ENCODE measurements at places on chromosomes 7 and 10. TPM values are rescaled to one million over a fixed set of nuclear protein-coding genes. Genes with fewer than 3 reads are reported as not detected.
A peak's percentile ranks its signal among the peaks of the same experiment; 100 is the strongest.

GRCh38 chr10:16585103-16585502 lies 63.4 kb upstream of the C1QL3 start:
- H3K27ac ChIP-seq, result no peak overlapping the region
- no peaks in the 10 kb centered on the region for H3K36me3 ChIP-seq

DNA sequence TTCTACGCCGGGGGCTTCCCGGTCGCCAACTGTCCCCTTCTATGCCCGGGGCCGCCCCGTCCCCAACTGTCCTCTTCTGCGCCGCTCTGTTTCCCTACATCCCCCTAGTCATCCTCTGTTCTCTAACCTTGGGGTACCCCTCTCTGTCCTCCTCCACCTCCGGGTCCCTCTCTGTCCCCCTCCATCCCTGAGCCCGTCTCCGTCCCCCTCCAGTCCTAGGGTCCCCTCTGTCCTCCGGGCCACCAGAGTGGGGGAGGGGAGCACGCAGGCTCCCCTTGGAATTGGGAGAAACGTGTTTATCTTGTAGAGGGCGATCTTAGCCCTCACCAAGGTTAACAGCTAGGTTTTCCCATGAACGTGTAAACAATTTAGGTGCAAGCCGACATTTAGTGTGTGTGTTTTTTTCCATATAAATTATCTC lies 852 bp upstream of the KLF6 start:
- peaks cover 12% of the 10 kb centered on the region for H3K36me3 ChIP-seq
- peak overlapping the region; percentile 47 for H3K4me3 ChIP-seq
- peaks cover 10% of the 10 kb centered on the region for H3K4me1 ChIP-seq

- H3K36me3 ChIP-seq, result no peaks in the 10 kb centered on the region
- DNase-seq, result no peak
- no peak overlapping the region for H3K4me3 ChIP-seq
- H3K27ac ChIP-seq, result no peak overlapping the region
- H3K27me3 ChIP-seq, result no peaks in the 10 kb centered on the region
Observed at GRCh38 chr7:44224974-44225565, 24.3 kb downstream of the YKT6 start.

- peak; percentile 53 for DNase-seq
- peak within 1 kb of the TSS; percentile 57 for H3K4me3 ChIP-seq
- no peaks in the 10 kb centered on the region for H3K27me3 ChIP-seq
- peaks cover 13% of the 10 kb centered on the region for H3K36me3 ChIP-seq
- H3K27ac ChIP-seq, result peak within 1 kb of the TSS; percentile 64
- H3K4me1 ChIP-seq, result peaks cover 28% of the 10 kb centered on the region
Observed at GRCh38 chr10:103451831-103452505, at the start of gene CALHM2. CALHM2 (minus strand) TSS chr10:103452370; CDS start chr10:103449941, 2,429 bp downstream.

- peak overlapping the region; percentile 15 for H3K27ac ChIP-seq
- H3K4me3 ChIP-seq, result no peak overlapping the region
- H3K4me1 ChIP-seq, result peaks cover 48% of the 10 kb centered on the region
- H3K27me3 ChIP-seq, result no peaks in the 10 kb centered on the region
- peak; percentile 27 for DNase-seq
- H3K36me3 ChIP-seq, result no peaks in the 10 kb centered on the region
Observed at GRCh38 chr10:24463611-24464426, 254.9 kb downstream of the KIAA1217 start.

DNA sequence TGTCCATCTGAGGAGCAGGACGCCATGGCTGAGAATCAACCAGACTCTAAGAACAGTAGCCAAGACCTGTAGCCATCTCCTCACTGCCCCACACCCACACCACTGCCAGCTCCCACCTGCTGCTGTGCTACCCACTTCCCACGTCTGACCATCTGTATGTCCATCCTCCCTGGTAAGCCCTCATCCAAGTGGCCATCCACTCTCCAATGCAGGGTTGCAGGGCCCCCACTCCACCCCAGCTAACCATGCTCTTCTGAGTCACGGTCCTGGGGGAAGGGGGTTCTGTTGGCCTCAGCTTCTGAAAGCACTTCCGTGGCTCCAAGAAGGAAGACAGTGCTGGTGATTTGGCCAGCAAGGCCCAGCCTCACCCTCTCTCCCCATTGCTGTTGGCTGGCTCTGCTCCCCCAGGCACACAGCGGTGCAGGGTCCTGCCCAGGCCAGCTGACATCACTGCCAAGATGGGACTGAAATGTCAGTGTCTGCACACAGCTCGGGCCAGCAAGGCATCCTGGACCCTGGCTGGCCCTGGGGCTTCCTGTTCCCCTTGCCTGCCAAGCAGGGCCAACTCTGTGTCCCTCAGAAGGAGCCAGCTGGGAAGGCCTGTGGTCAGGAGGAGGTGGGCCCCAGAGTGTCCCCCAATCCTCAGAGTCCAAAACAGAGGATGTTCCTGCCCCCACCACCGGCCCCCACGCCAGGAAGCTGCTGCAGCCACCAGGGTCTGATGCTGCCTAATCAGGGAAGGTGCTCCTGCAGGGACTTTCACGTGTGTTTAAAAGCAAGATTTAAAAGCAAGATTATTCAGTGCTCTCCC lies 17.5 kb downstream of the RASGEF1A start:
- H3K4me1 ChIP-seq, result no peaks in the 10 kb centered on the region
- no peak overlapping the region for H3K4me3 ChIP-seq
- DNase-seq, result no peak
- H3K27ac ChIP-seq, result no peak overlapping the region

DNA sequence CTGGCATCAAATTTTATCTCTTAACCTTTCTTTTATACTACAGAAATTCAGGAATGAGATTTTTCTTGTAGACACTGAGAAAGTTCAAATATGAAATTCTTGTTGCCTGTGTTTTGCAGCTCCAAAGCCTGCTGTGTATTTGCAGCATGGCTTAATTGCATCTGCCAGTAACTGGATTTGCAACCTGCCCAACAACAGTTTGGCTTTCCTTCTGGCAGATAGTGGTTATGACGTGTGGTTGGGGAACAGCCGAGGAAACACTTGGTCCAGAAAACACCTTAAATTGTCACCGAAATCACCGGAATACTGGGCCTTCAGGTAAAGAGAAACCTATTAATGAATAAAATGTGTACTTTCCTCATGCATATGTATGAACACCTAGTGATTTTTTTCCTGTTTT lies 24.8 kb downstream of the LIPK start:
- H3K4me1 ChIP-seq, result peaks cover 5% of the 10 kb centered on the region
- no peaks in the 10 kb centered on the region for H3K36me3 ChIP-seq
- no peak overlapping the region for H3K4me3 ChIP-seq
- no peak for DNase-seq
- H3K27me3 ChIP-seq, result no peaks in the 10 kb centered on the region

GRCh38 chr7:80014511-80014910 lies 120.1 kb upstream of the GNAI1 start:
- DNase-seq, result no peak
- no peaks in the 10 kb centered on the region for H3K27me3 ChIP-seq
- no peaks in the 10 kb centered on the region for H3K4me1 ChIP-seq
- H3K27ac ChIP-seq, result no peak overlapping the region
- H3K36me3 ChIP-seq, result no peaks in the 10 kb centered on the region

- H3K27ac ChIP-seq, result peak overlapping the region; percentile 76
- peaks cover 12% of the 10 kb centered on the region for H3K4me1 ChIP-seq
- no peaks in the 10 kb centered on the region for H3K36me3 ChIP-seq
- H3K4me3 ChIP-seq, result no peak overlapping the region
Observed at GRCh38 chr10:114662646-114663217, 4.7 kb upstream of the ABLIM1 start.

- H3K36me3 ChIP-seq, result no peaks in the 10 kb centered on the region
- no peaks in the 10 kb centered on the region for H3K27me3 ChIP-seq
- H3K27ac ChIP-seq, result peak overlapping the region; percentile 95
- DNase-seq, result peak; percentile 52
Observed at GRCh38 chr7:32890010-32890792, 1.4 kb downstream of the KBTBD2 start.

DNA sequence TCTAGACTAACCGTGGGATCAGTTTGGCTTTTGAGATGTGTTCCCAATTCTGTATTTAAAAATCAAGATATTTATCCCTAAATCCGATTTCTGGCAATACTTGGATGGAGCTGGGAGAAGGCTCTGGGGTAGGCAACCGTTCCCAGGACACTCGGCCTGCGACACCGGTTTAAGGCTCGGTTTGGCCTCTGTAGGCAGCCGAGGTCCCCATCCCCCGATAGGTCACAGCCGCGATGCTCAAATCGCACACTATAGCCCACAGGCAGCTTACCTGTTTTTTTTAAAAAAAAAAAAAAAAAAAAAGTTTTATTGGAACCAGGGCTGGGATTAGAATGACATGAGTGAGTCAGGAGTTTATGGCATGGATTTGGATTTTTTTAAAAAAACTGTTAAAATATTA lies 729 bp upstream of the TAF3 start:
- peak overlapping the region; percentile 94 for H3K4me3 ChIP-seq
- no peak for DNase-seq
- H3K27me3 ChIP-seq, result no peaks in the 10 kb centered on the region
- no peaks in the 10 kb centered on the region for H3K36me3 ChIP-seq

- H3K4me3 ChIP-seq, result no peak overlapping the region
- no peak overlapping the region for H3K27ac ChIP-seq
- peaks cover 7% of the 10 kb centered on the region for H3K4me1 ChIP-seq
- DNase-seq, result no peak
- no peaks in the 10 kb centered on the region for H3K27me3 ChIP-seq
- H3K36me3 ChIP-seq, result no peaks in the 10 kb centered on the region
Observed at GRCh38 chr10:118812393-118812740, 57.6 kb upstream of the CACUL1 start.

GRCh38 chr10:125448596-125448995 lies 234.4 kb downstream of the TEX36 start:
- no peaks in the 10 kb centered on the region for H3K36me3 ChIP-seq
- peak; percentile 15 for DNase-seq
- no peak overlapping the region for H3K4me3 ChIP-seq
- H3K27ac ChIP-seq, result no peak overlapping the region
- no peaks in the 10 kb centered on the region for H3K27me3 ChIP-seq

- peaks cover 3% of the 10 kb centered on the region for H3K4me1 ChIP-seq
- no peak overlapping the region for H3K27ac ChIP-seq
- no peak overlapping the region for H3K4me3 ChIP-seq
- no peaks in the 10 kb centered on the region for H3K27me3 ChIP-seq
- DNase-seq, result no peak
- no peaks in the 10 kb centered on the region for H3K36me3 ChIP-seq
Observed at GRCh38 chr7:108419961-108420908, 36.0 kb downstream of the NRCAM start.

GRCh38 chr7:463362-463781 lies 56.3 kb downstream of the PDGFA start:
- H3K36me3 ChIP-seq, result no peaks in the 10 kb centered on the region
- no peaks in the 10 kb centered on the region for H3K27me3 ChIP-seq
- H3K4me1 ChIP-seq, result peaks cover 5% of the 10 kb centered on the region
- no peak overlapping the region for H3K4me3 ChIP-seq
- DNase-seq, result no peak
- no peak overlapping the region for H3K27ac ChIP-seq

DNA sequence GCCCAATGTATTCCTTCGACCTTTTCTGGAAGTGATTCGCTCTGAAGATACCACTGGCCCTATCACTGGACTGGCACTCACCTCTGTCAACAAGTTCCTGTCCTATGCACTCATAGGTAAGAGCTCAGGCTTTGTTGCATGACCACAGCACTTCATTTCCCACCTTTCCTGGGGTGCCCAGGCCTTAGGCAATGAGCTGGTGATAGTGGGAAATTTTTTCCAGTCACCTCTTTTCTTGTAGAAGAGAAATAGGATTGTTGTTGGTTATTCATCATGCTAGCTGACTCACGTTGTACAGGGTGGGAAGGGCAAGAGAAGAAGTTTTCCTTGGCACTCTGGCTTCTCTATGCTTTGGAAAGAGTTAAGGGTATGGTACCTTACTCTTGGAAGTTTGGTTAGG lies 51.4 kb upstream of the NFKB2 start:
- H3K36me3 ChIP-seq, result no peaks in the 10 kb centered on the region
- no peaks in the 10 kb centered on the region for H3K27me3 ChIP-seq
- no peak overlapping the region for H3K27ac ChIP-seq
- no peaks in the 10 kb centered on the region for H3K4me1 ChIP-seq

GRCh38 chr7:44286182-44286617 lies 39.2 kb downstream of the CAMK2B start:
- H3K4me1 ChIP-seq, result no peaks in the 10 kb centered on the region
- H3K27ac ChIP-seq, result no peak overlapping the region
- DNase-seq, result peak; percentile 1
- no peaks in the 10 kb centered on the region for H3K27me3 ChIP-seq
- H3K36me3 ChIP-seq, result no peaks in the 10 kb centered on the region

DNA sequence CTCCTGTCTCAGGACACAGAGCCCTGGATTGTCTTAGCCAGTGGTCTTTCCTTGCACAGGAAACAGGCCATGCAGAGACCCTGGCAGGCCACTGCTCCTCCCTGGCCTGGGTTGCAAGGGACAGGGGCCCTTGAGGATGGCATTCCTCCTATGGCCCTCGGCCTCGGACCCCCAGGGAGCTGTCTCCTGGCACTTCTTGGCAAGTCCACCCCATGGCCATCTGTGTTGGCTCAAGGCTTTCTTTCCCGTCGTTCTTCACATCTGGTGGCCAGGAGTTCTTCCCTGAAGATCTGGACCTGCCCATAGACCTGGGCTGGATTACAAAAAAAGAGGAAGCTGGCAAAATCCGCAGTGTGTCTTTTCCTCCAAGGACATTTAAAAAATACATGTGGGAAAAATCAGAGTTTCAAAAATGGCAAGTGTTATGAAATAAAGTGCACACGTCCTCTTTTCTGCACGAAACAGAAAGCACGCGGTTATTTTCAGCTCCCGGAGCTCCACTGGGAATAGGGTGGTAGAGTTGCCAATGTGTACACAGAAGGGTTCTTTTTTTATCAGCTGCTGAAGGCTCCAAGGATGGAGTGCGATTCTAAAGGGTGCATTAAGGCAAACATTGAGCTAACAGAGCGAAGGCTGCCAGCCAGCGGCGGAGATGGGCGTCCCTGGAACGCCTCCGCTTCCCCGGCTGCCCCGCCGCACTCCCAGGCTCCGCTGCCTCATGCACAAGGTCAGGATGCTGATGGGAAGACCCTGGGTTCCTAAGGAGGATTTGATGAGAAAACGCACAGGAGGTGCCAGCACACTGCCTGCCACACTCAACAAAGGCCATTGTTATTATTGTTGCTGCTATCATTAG lies 62.8 kb upstream of the FAM20C start:
- no peaks in the 10 kb centered on the region for H3K27me3 ChIP-seq
- H3K4me1 ChIP-seq, result peaks cover 8% of the 10 kb centered on the region
- no peak overlapping the region for H3K27ac ChIP-seq
- peak; percentile 33 for DNase-seq
- H3K4me3 ChIP-seq, result no peak overlapping the region

DNA sequence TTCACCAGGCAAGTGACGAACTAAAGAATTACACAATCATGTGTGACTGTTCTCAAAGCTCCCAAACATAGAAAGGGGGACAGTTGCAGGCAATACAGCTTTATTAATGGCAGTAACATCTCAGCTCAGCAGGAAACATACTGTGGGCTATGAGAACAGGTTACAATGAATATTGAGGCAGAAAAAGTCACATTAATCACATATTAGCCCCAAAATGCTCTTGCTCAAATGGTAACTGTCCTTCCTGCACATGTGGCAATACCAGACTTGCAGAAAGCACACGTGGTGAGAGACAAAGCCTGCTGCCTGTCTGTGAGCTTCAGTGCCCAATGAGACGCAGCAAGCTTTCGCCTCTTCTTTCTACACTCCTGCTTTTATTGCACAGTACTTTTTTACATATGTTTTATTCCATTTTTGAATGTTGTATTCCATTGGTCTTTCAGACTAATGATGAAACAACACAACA lies 104.9 kb upstream of the ACBD5 start:
- no peaks in the 10 kb centered on the region for H3K36me3 ChIP-seq
- no peaks in the 10 kb centered on the region for H3K27me3 ChIP-seq
- H3K4me1 ChIP-seq, result peaks cover 3% of the 10 kb centered on the region
- DNase-seq, result no peak
- H3K27ac ChIP-seq, result no peak overlapping the region

PRSS37 gene
- total RNA-seq, result not detected

EN2 gene
- not detected for total RNA-seq

SEMA4G gene
- 8.7 TPM for total RNA-seq

IFIT1B gene
- total RNA-seq, result not detected

DNAJC12 gene
- total RNA-seq, result 1.8 TPM

COPS6 gene
- total RNA-seq, result 34.5 TPM

INA gene
- total RNA-seq, result 0.17 TPM

PAX4 gene
- not detected for total RNA-seq
